Placental epithelial cell (primary cell): ENCODE measurements at places on chromosomes 2 and 18. TPM values are rescaled to one million over a fixed set of nuclear protein-coding genes. Genes with fewer than 3 reads are reported as not detected.

The NMS gene
- not detected in 2 replicates for total RNA-seq

The PROKR1 gene
- not detected in 2 replicates for total RNA-seq

The ASAP2 gene
- 195 and 199 TPM in 2 replicates for total RNA-seq

The NTSR2 gene
- total RNA-seq, result not detected in 2 replicates
